ENCODE measurements at places on chromosomes 2 and 18. TPM values are rescaled to one million over a fixed set of nuclear protein-coding genes. Genes with fewer than 3 reads are reported as not detected.

The FIGN gene
- total RNA-seq: 5.8 TPM

DNA sequence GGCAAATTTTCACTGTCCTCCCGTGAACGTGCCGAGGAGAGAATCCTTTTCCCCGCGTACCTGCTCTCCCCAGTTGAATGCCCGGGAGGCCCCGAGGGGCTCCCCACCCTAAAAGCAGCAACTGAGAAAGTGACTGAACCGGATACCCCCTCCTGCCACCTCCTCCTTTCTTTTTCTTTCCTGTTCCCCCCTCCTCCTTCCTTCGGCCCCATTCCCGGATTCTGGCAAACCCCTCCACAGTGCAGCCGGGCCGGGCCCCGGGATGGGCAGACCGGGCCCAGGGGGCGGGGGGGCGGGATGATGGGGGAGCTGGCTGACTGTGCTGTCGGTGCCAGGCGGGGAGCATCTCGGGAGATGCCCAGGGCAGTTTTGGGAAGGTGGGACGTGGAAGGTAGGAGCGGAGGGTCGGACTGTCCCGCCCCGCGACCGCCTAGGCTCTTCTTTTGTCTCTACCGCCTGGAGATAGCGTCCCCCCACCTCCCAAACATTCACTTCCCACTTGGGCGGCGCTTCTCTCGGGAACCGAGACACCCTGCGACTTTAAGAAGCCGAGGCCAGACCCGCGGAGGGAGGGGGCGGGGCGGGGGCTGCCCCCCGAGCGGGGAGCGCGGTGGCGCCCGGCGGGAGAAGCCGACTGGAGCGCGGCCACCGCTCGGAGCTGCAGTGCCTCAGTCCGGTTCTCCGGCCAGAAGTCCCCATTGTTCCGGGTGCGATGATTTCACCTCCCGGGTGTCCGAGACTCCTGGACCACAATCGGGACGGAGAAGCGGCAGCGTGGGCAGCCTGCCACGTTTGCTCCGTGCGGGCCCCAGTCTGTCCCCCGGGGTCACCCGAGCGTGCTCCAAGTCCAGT, 8.2 kb downstream of the DLX2 start:
- peak; percentile 81 for DNase-seq

The CENPA gene
- 67.8 TPM for total RNA-seq

- DNase-seq: no peak
Measured at GRCh38 chr2:104745846-104746245, 108.1 kb upstream of the POU3F3 start.

DNA sequence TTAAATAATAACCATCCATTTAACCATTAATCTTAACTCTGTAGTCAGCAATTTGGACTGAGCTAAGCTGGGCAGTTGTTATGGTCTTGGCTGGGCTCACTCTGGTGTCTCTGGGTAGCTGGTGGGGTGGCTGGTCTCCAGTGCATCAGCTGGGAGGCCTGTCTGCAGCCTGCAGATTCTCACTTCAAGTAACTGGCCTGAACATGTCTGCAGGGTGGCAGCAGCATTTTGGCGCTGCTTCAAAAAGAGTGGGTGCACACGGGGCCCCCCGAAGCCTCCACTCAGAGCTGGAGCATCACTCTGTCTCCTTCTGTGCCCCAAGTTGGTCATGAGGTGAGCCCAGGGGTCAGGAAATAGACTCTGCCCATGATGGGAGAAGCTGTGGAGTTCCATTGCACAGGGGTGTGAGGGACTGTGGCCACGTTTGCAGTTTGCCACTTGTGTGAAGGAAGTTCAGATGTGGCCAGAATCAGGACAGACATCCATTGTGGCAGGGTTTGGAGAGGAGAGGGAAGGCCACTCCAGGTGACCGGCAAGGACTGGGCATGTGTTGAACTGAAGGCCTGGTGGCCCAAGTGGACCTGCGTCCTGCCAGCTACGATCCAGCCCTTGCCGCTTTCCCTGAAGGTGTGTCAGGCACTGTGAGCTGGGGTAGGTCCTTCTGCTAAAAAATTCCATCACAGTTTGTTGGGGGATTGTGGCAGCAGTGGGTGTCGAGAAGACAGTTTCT, 4.9 kb upstream of the ALLC start:
- no peak for DNase-seq

- no peak for DNase-seq
Measured at GRCh38 chr2:143474586-143474985, 345.4 kb downstream of the ARHGAP15 start.

The UGT1A4 gene
- not detected for total RNA-seq

The UGT1A6 gene
- not detected for total RNA-seq

DNA sequence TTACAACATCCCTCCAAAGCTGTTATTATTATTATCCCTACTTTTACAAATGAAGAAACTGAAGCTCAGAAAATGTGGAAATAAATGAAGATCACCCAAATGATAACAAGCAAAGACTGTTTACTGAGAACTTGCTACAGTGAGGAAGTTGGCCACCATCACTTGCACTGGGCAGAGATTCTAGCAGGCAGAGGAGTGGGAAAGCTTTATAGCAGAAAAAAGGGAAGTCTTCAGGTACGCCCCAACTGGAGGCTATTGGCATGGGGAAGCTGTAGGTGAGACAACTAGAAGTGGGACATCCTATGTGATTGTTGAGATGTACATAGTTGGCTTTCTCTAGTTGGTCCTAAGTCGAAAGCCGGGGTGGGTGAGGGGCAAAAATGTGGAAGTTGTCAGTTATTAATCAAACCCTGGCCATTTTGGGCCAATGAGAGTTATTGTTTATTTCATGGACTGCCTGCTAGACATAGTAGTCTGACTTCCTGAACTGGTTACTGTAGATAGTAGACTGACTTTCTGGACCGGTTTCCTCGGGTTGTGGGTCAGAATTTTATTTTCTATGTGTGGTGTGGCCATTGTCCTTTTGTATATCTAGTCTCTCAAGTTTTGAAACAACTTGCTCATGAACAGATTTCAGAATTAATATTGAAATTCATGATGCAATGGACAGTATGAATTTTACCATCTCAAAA, 40.2 kb upstream of the STAT4 start:
- no peak for DNase-seq

- DNase-seq: no peak
Measured at GRCh38 chr2:206456078-206456754, 12.9 kb downstream of the ADAM23 start.

The REG3A gene
- not detected for total RNA-seq

The EML6 gene
- total RNA-seq: 2.1 TPM

The OTOS gene
- total RNA-seq: not detected

The PKDCC gene
- 1.8 TPM for total RNA-seq

DNA sequence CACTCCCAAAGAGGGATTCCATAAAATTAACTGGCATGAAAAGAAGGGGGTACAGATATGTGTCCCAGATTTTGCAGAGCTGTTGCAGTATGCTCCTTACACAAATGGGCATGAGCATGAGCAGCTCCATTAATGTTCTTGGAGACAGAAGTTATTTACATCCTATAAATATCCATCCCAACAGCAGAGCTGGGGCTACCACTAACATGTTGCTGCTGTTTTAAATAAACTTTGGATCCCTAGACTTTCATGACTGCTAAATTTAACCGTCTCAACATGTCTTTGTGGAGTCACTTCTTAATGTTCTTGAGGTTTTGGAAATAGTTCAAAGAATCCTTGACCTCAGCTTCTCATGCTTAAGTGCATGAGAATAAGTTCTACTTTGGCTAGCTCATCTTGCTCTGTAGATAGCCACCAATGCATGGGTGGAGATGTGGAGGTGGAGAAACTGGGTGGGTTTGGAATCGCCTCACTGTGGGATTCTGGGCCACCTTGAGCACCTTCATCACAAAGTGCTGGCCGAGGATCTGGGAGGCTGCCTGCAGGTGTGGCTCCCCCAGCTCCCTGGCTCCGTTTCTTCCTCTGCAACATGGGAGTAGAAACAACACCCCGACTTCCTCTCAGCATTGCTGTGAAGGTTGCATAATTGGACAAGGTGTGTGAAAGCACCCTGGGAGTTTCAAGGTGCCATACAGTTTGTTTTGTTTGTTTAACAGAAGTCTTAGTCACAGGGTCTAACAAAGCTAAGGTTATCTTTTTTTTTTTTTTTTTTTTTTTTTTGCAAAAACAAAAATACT, 307.2 kb downstream of the MYCN start:
- DNase-seq: no peak

- DNase-seq: no peak
Measured at GRCh38 chr2:235968155-235968554, 200.0 kb downstream of the GBX2 start.

DNA sequence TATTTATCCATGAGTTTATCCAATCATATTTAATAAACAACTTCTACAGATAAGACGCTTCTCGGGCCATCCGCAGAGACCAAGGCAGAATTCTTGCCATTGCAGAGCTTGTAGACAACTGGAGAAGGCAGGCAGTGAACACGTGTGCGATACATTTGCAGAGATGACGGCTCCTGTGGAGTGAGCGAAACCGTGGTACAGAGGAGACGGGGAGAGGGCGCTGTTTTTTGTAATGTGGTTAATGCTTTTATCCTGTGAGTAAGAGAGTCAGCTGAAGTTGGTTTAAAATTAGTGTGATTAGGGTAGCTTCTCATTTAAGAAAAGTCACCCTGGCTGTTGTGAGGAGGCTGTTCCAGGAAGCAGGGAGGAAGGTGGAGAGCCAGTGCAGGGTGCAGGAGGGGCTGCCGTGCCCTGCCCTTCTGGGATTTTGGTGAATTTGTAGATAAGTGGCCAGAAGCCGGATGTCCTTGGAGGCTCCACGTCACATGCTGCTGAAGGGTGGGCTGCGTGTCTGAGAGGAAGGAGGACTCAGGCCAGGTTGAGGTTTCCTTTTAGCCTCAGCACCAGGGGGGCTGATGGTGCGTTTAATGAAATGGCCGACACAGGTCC, 151.4 kb downstream of the SNTG2 start:
- no peak for DNase-seq

GRCh38 chr2:217935901-217936684, 66.7 kb downstream of the TNS1 start:
- peak; percentile 9 for DNase-seq

GRCh38 chr18:67239826-67240225, 276.7 kb downstream of the DSEL start:
- DNase-seq: no peak

DNA sequence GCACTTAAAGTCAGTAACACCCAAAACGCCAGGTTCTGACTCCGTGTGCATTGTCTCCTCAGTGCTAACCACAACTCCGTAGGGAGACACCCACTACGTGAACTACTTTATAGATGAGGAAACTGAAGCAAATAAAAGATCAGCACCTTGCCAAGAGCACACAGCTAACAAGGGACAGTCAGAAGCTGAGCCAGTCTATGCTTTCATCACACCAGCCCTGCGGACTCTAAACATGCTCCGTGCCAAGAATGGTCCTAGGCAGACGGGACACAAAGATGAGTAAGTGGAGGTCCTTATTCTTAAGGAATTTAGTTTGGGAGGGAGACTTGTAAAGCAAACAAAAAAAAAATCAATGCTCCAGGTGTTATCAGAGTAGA, 9.6 kb downstream of the MBOAT2 start:
- no peak for DNase-seq

DNA sequence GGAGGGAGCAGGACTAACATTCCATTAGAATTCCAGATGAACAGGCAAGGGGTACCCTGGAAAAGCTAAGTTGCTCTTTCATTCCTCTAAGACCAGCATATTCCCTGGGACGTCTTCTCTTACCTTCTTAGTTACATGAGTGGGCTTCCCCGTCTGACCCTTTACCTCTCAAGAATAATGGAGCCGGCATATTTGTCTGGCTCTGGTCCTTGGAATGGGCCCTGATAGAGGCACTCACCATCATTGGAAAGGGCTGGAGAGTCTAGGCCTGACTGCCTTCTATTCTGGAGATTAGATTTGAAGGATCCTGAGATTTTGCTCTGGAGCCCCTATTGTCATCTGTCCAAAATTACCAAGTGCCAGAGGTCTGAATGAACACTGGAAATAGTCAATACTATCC, 347.5 kb downstream of the MYCN start:
- DNase-seq: no peak

GRCh38 chr2:136297312-136297711, 179.4 kb upstream of the CXCR4 start:
- no peak for DNase-seq

The HOXD10 gene
- not detected for total RNA-seq

- peak; percentile 72 for DNase-seq
Measured at GRCh38 chr18:944440-944839, 39.8 kb downstream of the ADCYAP1 start.

DNA sequence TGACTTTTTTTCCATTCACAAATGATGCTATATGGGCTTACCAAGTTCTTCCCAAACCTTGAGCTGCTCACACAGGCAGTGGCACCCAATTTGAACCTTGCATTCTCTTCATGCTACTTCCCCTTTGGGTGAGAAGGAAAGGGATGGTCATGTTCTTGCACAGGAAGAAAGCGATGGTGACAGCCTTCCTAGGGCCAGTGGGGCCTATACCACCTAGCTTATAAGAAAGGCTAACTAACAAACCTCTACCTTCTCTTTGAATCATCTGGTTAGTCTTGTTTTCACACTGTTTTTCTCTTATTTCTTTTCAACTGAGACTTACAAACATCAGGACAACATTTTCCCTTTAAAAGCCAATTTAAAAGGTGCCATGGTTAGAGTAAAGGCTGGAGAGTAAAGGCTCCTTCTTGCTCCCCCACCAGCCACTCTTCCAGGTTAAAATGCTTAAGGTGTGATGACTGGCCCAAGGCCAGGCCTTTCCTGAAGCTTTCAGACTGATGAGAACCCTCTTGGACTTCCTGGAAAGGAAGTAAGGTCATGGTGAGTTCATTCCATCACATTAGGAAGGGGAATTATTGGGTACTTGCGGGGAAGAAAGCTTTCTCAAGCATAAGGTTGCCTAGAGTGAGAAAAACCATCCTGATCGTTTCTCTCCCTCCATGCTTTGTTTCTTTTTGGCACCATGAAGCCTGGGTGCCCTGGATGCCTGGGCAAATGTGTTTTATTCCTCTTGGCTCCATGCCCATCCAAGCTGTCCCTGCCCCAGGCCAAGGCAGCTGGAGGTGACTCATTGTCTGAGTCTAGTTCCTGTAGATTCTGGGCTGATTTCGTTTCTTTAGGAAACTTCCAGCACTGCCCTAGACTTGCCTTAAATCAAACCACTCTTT, 41.4 kb upstream of the ITGB6 start:
- DNase-seq: peak; percentile 98

DNA sequence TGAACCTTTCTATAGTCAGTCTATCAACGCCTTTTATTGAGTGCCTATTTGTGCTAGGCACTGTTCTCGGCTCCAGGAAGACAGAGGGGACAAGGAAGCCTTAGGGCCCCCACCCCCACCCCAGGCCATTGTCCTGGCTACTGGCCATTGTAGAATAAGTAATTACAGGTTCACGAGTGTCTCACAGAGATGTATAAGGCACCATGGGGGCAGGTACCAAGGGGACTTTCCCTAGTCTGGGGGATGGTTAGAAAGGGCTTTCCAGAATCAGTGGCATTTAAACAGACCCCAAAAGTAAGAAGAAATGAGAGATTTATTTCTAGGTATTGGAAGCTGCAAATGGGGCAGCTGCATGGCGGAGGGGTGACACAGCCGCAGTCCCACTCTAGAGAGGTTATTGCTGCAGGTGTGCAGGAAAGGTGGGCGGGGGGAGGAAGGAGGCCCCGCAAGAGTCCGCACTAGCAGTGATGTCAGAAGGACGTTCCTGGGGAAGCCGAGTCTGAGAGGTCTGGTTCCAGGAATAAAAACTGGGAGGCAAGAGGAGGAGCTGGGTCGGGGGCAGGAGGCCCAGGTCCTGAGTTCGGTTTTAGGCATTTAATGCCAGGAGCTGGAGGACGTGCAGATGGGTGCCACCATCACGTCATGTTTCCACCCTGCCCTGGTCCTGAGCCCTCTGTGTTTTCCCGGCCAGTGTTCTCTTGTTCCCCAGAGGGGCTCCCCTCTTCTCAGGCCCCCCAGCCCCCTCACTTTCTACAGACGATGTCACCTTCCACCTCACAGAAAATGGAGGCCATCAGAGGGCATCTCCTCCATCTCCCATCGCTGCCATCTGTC, 30.5 kb downstream of the FOSL2 start:
- DNase-seq: no peak

All from RPMI7951 (cell line).